Activated gamma-delta T cell (primary cell): ENCODE measurements at places on chromosomes 12 and 14.

DNA sequence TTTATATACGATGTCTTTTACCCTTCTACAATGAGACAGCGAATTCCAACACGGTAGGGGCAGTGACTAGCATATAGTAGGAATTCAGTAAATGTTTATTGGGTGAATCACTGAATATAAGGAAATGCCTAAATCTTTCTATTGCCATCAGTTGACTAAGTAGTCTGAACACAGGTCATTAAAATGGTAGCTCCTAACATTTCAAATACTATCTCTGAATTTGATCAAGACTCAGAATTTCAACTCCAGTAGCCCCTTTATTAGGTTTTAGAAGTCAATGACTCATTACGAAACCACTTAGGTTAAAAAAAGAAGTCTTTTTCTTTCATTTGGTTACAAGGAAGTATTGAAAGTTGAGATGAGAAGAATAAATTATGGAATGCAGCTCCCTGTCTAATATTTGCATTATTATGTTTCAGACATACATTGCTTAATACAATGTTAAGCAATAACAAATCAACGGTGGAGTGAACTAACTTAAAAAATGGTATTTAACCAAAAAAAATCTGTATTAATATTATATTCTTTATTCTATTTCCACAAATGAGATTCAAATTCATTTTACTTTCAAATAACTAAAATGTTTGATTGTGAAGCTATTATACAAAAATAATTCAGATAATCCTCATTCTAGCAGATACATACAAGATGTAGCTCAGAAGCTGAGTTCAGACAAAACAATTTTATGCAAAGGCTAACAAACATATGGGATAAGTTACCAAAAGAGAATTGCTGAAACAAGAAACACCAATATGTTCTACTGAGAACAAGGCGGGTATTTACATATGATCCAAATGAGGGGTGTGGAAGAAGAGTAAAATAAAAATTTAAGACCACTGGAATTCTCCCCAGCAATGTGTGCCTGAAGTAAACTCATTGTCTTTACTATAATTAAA is 302.7 kb downstream of the CEP128 start:
- DNase-seq = no peak

DNA sequence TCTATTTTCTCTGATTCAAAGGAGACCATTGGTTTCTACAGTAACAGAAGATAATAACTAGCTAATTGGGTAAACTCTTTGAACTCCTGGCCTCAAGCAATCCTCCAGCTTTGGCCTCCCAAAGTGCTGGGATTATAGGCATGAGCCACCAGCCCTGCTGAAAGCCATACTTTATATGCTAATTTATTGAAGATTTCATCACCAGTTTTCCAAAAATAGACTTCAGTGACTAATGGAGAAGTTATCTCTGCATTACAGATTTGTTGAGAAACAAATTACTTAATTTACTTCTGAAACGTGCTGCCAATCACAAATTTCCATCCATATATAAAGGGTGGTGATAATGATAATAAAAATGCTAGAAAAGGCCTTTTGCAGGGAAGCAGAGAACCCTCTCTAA is 1758.1 kb upstream of the SEL1L start:
- no peak for DNase-seq

- DNase-seq = no peak
These were observed 137.0 kb downstream of the ZFP36L1 start for GRCh38 chr14:68655911-68656316.

- DNase-seq = no peak
These were observed 77.7 kb downstream of the ETV6 start for GRCh38 chr12:11727133-11727664.

DNA sequence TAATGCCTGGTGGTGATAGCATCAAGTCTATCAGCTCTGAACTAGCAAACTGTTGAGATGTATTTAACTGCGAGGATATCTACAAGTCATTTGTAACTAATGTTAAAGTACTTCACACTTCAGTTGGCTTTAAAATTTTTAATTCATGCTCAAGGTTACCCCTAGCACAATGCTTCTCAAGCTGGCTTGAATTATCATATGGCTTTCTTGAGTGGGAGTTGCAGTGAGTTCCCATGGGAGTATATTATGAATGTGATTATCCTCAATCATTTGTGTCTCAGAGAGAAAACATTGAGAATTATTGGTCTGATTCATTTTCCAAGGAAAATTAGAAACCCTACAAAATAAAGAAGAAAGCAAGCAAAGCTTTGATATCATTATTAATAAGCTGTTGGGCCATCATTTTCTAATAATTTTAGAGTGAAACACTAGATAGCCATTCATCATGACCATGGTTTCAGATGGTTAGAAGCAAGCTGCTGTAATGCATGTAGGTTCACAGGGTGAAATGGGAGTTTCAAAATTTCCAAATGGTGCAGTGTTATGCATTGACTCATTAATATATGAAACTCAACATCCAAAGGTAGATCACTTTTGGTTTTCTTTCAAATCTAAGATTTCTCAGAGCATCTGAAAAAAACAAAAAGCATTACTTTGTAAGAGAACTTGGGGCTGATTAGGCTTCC is 11.8 kb upstream of the KRAS start:
- DNase-seq = no peak

GRCh38 chr14:74554742-74555362 is 57.2 kb downstream of the LTBP2 start:
- no peak for DNase-seq

DNA sequence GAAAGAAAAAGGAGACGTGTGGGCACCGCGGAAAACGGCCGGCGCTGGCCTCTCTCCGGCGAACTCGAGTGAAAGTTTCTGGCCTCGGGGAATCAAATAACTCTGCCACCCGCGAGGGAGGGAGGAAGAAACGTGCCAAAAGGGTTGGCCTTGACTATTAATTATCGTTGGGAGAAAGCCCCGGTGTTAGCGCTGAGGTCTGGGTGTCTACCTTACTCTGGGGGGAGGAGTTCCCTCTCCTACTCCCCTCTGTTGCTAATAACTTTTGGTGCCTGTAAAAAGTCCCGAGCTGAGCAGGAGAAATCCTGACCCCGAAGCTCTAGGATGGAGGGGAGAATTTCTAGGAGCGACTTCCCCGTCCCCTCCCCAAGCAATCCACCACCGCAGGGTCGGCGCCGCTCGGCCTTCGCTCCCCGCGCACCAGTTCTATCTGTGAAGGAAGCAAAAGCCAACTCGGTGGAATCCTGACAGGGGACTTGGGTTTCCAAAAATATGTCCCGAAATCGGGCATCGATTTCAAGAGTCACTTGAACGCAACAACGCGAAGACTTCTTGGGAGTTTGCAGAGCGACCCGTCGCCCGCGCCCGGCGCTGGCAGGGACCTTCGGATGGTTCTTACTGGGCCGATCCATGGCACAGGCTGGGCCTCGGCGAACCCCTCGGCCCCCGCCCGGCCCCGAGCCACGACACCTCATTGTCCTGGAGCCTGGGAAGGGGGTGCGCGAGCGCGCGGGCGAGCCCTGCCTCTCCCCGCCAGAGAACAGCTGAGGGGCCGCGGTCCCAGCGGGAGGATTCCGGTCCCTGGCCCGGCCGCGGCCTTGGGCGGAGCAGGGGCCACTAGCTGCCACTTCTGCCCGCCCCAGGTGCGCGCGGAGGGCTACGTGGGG is 1.7 kb downstream of the OTX2 start:
- no peak for DNase-seq

GRCh38 chr12:75695926-75696325 is 184.5 kb upstream of the KRR1 start:
- no peak for DNase-seq

DNA sequence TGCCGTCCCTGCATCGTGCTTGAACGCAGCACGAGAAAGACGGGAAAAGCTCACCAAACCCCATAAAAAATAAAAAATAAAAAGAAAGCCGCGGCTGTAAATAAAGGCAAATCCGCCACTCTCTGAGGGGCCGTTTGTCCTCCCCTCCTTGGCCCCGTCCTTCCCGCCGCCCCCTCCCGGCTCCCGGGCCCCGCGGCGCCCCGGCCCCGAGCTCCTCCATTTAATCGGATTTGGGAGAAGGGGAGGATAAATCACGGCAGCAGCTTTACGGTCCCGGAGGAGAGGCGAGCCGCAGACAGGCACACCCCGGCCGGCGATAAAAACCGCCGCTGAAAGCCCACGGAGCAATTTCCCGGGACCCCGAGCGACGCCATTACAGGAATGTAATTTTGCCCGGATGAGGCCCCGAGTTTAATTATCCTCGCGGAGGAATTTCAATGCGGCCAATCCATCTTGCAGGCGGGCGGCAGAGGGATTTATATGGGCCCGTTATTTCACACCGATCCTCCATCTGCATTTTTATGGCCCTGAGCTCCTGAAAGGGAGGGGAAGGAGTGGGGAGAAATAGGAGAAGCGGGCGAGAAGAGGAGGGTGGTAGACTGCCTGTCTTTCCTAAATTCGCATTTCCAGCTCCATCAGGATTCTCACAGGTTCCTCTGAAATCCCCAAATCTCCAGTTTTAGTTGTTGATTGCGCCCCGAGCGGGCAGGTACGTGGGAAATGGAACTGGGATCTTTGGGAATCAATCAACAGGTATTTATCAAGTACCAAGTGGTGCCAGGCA is 1.3 kb upstream of the ATP5MC2 start:
- no peak for DNase-seq

DNA sequence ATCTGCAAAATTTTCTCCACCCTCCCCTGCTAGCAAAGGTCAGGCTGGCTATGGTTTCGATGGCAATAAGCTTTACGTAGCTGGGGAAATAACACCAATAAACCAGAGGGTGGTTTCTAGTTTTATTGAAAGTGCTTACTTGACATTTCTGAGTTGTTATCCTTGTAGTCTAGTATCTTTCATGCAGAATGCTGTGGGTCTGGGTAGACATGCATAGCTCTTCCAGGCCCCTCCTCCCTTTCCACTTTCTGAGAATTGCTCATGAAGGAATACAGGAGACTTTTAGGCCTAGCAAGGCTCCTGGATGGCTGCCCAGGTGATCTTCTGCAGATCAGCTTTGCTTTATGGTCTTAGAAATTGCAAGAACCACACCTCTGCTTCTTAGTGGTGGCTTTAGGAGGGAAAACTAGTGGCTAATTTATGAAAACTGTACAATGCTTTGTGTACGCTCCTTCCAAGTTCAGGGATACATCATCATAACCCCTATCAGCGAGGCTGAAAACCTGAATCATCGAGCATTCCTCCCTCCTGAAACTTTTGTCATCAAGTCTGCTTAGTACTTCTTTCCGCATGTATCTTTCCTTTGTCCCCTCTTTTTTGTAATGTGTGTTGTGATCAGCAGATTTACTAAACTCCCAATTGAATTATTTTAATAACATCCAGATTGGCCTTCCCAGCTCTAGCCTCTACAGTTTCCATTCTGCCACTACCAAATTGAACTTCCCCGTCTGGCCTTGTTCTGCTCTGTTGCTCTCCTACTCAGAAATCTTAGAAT is 473.0 kb downstream of the RAD51B start:
- DNase-seq = no peak

GRCh38 chr12:98651328-98651727 is 6.2 kb downstream of the APAF1 start:
- DNase-seq = no peak

DNA sequence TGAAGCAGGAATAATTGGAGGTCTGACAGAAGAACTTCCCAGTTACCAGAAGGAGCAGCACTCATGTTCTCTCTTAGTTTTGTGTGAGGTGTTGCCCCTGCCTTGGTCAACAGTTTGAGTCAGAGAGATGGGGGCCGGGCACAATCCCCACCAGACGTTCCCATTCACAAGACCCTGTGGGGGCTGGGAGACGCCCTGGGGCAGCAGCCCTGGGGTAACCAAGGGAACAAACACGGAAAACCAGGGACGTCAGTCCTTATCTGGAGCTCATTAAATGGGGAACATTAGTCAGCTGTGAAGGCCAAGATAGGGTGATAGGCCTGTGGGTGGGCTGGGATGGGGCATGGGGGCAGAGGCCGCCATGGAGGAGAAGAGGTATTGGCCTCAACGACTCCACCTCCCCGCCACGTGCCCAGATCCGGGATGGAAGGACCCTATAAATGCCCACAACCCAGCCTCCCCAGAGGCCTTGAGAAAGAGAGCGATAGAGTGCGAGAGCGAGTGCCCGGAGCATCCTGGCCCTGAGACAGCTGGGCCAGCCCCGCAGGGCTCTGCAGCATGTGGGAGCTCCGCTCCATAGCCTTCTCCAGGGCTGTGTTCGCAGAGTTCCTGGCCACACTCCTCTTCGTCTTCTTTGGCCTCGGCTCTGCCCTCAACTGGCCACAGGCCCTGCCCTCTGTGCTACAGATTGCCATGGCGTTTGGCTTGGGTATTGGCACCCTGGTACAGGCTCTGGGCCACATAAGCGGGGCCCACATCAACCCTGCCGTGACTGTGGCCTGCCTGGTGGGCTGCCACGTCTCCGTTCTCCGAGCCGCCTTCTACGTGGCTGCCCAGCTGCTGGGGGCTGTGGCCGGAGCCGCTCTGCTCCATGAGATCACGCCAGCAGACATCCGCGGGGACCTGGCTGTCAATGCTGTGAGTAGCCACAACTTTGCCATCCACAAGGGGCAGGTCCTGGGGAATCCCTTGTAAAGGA is at the start of gene AQP2:
Gene AQP2 (plus strand): TSS at position 465 of the 979 bp plus-strand sequence. CDS start 94 bp downstream, at position 559.
- no peak for DNase-seq

- DNase-seq = no peak
These were observed 28.6 kb downstream of the GABARAPL1 start for GRCh38 chr12:10241290-10241689.

GRCh38 chr12:71873821-71874220 is 34.3 kb downstream of the TBC1D15 start:
- no peak for DNase-seq
